ENCODE measurements at places on chromosomes 6 and 20. TPM values are rescaled to one million over a fixed set of nuclear protein-coding genes. Genes with fewer than 3 reads are reported as not detected.

The SRMS gene
- not detected for total RNA-seq

The FAM83C gene
- total RNA-seq = not detected

The EDN1 gene
- total RNA-seq = 0.10 TPM

DNA sequence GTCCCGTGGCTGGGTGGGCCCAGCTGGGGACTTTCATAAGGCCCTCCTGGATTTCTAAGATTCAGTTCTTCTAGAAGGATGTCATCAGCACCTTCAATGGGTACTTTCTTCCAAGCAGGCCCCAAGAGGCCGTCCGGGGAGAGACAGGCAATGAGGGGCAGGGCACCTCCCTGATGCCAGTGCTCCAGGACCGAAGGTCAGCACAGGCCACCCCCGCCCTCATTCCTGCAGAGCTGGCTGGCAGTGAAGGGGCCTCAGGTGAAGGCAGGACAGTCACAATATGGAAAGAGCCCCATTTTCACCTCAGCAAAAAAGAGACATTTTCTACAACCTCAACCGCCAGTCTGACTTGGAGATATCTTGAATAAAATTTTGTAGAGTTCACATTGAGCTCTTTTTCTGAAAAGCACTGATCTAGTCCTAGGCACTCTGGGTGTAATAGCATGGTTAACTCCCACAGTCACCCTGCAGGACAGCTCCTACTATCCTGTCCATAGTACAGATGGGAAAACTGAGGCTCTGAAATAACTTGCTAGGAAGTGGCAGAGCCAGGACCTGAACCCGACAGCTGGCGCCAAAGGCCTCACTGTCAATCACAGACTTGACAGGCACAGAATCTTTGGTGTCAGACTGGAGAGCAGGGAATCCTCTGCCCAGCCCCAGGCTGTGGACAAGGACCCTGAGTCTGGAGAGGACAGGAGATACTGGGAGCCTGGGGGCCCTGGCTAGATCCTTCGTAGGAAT, 50.3 kb downstream of the RRBP1 start:
- no peaks in the 10 kb centered on the region for H3K4me1 ChIP-seq
- H3K27me3 ChIP-seq = no peaks in the 10 kb centered on the region
- H3K4me3 ChIP-seq = no peak overlapping the region
- no peak for DNase-seq
- peaks cover 10% of the 10 kb centered on the region for H3K36me3 ChIP-seq

DNA sequence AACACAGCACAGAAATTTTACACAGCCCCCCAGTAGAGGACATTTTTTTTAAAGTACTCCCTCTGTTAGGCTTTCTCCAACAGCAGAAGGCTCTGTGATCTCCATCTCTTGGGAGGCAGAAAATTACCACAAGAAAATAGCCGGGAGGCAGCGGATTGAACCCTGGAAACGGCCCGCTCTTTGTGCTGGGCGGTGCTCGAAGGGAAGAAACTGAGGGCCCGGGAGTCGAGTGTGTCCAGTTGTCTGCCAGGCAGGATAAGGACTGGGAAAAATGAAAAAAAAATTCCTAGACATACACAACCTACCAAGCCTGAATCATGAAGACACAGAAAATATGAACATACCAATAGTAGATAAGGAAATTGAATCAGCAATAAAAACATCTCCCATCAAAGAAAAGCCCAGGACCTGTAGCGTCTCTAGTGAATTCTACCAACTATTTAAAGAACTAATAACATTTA, 31.5 kb downstream of the POM121L2 start:
- peak overlapping the region; percentile 30 for H3K4me3 ChIP-seq
- H3K4me1 ChIP-seq = peaks cover 19% of the 10 kb centered on the region
- no peak for DNase-seq
- H3K27ac ChIP-seq = no peak overlapping the region
- H3K27me3 ChIP-seq = peaks cover 78% of the 10 kb centered on the region
- H3K36me3 ChIP-seq = peaks cover 13% of the 10 kb centered on the region

DNA sequence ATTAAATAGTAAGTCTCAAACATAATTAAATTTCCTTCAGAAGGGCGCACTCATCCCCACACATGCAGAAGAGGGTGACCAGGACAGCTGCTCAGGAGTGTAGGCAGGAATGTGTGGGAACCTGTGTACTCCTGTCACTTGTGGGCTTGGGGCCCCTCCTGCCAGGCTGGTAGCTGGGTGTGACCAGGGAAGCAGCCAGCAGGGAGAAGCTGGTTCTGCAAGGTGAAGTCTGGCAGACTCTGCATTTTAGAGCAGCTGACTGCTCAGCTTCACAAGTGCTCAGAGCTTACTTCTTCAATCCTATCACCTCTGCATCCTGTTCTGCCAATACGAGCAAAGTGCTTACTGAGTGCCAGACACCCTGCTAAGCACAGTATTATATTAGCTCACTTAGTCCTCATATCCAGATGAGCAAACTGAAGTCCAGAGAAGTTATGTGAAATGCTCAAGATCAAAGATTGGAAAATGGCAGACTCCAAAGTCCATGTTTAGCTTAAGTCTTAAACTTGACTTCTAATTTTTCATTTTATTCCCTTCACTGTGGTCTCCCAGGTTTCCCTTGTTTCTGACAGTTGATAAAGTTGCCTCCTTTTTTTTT, 27.9 kb downstream of the ELMO2 start:
- H3K36me3 ChIP-seq = peaks cover 55% of the 10 kb centered on the region
- no peaks in the 10 kb centered on the region for H3K4me1 ChIP-seq
- H3K4me3 ChIP-seq = no peak overlapping the region
- no peak for DNase-seq

GRCh38 chr6:162862462-162862861, 134.7 kb downstream of the PACRG start:
- no peaks in the 10 kb centered on the region for H3K4me1 ChIP-seq
- H3K27me3 ChIP-seq = no peaks in the 10 kb centered on the region
- DNase-seq = no peak
- no peaks in the 10 kb centered on the region for H3K36me3 ChIP-seq

GRCh38 chr6:96522465-96523009, 931 bp downstream of the UFL1 start:
- H3K36me3 ChIP-seq = peaks cover 21% of the 10 kb centered on the region
- H3K4me1 ChIP-seq = peaks cover 19% of the 10 kb centered on the region
- peak; percentile 35 for DNase-seq
- H3K27ac ChIP-seq = peak overlapping the region; percentile 100
- H3K27me3 ChIP-seq = no peaks in the 10 kb centered on the region
- peak overlapping the region; percentile 99 for H3K4me3 ChIP-seq

- DNase-seq = no peak
- no peaks in the 10 kb centered on the region for H3K36me3 ChIP-seq
These were observed 42.4 kb upstream of the EYA4 start for GRCh38 chr6:133198725-133199124.

DNA sequence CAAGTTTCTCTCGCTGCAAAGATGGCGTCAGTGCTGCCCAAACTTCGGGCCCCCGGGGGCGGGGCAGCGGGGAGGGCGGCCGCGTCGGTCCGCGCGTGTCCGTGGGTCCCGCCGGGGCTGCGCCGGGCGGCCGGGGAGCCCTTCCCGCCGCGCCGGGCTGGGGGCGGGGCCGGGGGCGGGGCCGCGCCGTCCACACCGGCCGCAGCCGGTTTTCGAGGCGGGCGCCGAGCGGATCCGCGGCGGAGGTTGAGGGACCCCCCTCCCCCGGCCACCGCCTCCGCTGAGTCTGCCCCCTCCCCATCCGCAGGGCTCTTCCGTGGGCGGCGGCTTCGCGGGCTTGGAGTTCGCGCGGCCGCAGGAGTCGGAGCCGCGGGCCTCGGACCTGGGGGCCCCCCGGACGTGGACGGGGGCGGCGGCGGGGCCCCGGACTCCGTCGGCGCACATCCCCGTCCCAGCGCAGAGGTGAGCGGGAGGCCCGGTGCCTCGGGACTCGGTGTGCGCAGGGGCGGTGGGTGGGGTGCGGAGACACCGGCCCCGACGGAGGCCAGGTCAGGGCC, 572 bp downstream of the SLC2A4RG start:
- peaks cover 14% of the 10 kb centered on the region for H3K4me1 ChIP-seq
- DNase-seq = peak; percentile 63
- H3K27me3 ChIP-seq = no peaks in the 10 kb centered on the region
- peaks cover 23% of the 10 kb centered on the region for H3K36me3 ChIP-seq
- H3K27ac ChIP-seq = peak overlapping the region; percentile 54
- peak overlapping the region; percentile 59 for H3K4me3 ChIP-seq

- peaks cover 35% of the 10 kb centered on the region for H3K27me3 ChIP-seq
- no peak overlapping the region for H3K27ac ChIP-seq
- H3K4me3 ChIP-seq = no peak overlapping the region
These were observed 2.7 kb upstream of the MYT1 start for GRCh38 chr20:64161356-64162238.

DNA sequence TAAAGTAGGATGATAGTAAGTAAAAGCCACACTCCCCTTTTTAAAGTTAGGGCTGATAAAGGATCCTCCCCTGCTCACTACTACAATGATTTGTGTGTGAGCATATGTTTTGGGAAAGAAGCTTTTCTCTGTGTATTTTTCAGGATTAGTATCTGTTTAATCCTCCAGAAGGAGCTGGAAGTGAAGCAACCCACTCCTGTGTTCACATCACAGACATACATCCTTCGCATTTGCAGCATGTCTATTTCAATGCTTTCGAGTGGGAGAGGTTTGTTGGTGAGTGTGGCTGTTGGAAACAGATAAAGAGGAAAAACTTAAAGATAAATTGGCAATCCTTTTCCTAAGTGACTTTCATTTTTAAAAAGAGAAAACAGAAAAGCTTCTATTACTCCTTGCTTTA, 31.6 kb upstream of the RGS17 start:
- no peak for DNase-seq
- no peaks in the 10 kb centered on the region for H3K4me1 ChIP-seq
- no peaks in the 10 kb centered on the region for H3K27me3 ChIP-seq
- H3K4me3 ChIP-seq = no peak overlapping the region
- no peak overlapping the region for H3K27ac ChIP-seq

GRCh38 chr6:56959094-56959493, 4.2 kb downstream of the BEND6 start:
- no peak overlapping the region for H3K4me3 ChIP-seq
- no peak overlapping the region for H3K27ac ChIP-seq
- H3K4me1 ChIP-seq = peaks cover 11% of the 10 kb centered on the region
- no peak for DNase-seq
- no peaks in the 10 kb centered on the region for H3K36me3 ChIP-seq
- H3K27me3 ChIP-seq = peaks cover 55% of the 10 kb centered on the region

- H3K4me1 ChIP-seq = no peaks in the 10 kb centered on the region
- no peaks in the 10 kb centered on the region for H3K36me3 ChIP-seq
- H3K4me3 ChIP-seq = no peak overlapping the region
- no peak for DNase-seq
- no peak overlapping the region for H3K27ac ChIP-seq
These were observed 29.6 kb downstream of the MLIP start for GRCh38 chr6:54140811-54141210.
